PC-3 (cell line): ENCODE measurements at places on chromosomes 1 and 21. TPM values are rescaled to one million over a fixed set of nuclear protein-coding genes. Genes with fewer than 3 reads are reported as not detected.

S100A14 gene
- 462 and 536 TPM in 2 replicates for total RNA-seq

MXRA8 gene
- 25.3 and 29.0 TPM in 2 replicates for total RNA-seq

MIXL1 gene
- total RNA-seq: not detected in 2 replicates

LRRC39 gene
- 0.84 and 0.86 TPM in 2 replicates for total RNA-seq

REN gene
- total RNA-seq: 2.7 and 3.1 TPM in 2 replicates

PRAMEF27 gene
- not detected in 2 replicates for total RNA-seq

DNA sequence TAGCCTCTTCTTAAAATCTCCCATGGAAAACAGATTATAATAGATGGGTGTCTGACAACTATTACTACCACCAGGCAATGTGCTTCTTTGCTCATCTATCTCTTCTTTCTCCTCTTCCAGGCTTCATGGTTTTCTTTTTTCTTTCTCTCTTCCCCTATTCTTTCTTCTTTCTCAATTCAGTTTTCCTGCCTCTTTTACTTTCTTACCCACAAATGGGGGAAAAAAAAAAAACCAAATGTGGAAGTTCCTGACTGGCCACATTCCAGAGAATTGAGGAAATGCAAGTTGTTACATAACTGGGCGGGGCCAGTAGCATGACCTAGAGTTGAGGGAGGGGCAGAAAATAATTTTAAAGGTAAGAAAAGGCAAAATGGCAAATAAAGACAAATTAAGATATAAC is 10.9 kb upstream of the SMG7 start:
- DNase-seq: peak; percentile 86

DNA sequence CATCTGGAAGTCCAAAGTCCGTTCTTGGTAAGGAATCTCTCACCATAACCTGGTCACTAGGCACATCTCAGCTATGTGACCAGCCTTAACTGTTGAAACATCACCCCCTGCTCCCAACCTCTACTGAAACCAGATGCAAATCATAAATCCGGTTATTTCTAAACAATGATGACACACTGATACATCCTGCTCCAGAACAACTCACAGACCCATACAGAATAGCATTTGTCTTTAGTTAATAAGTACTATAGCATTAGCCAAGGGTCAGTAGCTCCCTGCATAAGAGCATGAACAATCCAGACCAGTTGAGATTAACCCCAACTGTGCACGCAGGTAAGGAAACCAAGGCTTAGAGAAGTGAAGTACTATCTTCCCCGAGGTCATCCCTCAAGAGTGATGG is 38.0 kb upstream of the KCTD3 start:
- DNase-seq: no peak

DNA sequence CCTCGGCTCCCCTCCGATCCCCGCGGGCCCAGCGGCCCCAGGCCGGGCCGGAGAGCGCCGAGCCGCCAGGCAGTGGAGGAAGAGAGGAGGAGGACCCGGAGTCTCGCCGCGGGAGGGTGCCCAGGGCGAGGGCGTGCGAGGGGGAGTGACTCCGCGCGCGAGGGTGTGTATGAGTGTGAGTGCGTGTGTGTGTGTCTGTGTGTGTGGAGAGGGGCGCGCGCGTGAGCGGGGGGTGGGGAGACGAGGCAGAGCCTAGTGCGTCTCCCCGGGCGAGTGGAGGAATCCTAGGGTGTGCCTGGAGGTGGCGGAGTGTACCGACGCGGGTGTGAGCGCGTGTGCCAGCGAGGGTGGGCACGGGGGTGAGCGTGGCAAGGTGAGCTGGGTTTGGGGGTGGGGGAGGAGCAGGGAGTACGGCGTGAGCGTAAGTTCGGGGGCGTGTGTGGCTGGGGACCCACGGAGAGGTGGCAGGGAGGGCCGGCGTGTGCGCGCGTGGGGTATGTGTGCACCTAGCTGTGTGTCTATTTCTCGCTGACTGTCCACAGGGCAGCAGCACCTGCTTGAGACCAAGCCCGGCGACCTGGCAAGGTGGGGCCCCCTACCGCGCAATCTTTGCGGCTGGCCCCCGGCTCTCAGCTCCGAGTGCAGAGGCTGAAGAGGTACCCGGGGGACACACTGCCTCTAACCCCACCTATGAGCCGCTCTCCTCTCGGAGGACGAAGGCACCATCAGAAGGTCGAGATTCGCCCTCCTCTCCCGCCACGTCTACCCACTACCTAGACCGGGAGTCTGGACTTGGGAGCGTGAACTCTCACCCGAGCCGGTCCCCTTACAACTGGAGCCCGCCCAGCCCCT is 784 bp upstream of the KCND3 start:
- DNase-seq: no peak

GRCh38 chr21:45950740-45951515 is 30.6 kb upstream of the COL6A1 start:
- DNase-seq: peak; percentile 76

- DNase-seq: no peak
These were observed 484.9 kb downstream of the SETD4 start for GRCh38 chr21:35575280-35575915.

DNA sequence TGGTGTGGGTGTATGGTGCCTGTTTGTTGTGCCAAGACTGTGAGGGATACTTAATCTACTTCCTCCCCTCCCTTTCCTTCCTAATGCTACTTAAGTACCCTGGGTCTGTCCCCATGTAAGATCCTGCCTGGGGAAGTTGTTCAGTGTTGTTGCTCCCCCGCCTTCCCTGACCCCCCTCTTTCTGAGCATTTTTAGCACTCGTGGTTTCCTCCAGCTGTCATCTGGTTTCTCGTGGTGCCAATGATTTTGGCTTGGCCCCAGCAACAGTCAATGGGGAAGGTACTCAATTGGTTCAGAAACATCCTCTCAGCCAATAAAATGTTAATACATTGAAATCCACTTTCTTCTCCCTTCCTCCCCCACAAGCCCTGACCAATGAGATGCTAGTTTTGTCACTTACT is 8.0 kb upstream of the B4GALT3 start:
- DNase-seq: no peak

GRCh38 chr1:113999799-114000198 is 20.5 kb downstream of the OLFML3 start:
- no peak for DNase-seq

- peak; percentile 93 for DNase-seq
These were observed 99.9 kb upstream of the SOD1 start for GRCh38 chr21:31559368-31560119.
